ENCODE measurements at places on chromosomes 1 and 21.

DNA sequence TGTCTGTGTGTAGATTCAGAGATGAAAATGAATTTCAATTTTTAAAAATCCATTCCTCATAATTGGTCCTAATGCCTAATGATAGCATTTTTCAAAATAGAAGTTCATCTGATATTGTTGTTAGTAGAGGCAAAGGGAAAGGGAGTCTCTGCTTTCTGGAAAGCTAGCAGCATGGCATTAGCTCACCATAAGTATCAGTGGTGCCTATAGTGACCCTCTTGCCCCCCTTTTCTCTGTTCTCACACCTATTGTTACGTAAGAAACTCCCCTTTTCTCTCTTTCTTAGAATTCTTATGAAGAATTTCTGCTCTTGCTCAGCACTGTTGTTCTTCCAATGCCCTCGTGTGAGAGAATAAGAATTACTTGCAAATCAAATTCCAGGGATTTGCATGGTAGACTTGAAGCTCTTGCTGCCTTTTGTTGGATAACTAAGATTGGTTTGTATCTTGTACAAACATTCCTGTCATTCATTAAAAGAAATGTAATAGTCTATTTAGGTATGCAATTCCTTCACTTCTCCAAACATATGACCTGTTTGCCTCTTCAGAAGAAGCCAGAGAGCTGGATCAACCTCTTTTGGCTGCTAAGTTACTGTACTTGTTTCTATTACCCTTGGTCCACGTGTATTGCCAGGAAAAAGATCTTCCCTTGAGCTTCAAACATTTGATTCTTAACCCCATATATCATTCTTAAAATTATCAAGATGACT, 69.2 kb upstream of the MAGI3 start:
- no peak for DNase-seq

DNA sequence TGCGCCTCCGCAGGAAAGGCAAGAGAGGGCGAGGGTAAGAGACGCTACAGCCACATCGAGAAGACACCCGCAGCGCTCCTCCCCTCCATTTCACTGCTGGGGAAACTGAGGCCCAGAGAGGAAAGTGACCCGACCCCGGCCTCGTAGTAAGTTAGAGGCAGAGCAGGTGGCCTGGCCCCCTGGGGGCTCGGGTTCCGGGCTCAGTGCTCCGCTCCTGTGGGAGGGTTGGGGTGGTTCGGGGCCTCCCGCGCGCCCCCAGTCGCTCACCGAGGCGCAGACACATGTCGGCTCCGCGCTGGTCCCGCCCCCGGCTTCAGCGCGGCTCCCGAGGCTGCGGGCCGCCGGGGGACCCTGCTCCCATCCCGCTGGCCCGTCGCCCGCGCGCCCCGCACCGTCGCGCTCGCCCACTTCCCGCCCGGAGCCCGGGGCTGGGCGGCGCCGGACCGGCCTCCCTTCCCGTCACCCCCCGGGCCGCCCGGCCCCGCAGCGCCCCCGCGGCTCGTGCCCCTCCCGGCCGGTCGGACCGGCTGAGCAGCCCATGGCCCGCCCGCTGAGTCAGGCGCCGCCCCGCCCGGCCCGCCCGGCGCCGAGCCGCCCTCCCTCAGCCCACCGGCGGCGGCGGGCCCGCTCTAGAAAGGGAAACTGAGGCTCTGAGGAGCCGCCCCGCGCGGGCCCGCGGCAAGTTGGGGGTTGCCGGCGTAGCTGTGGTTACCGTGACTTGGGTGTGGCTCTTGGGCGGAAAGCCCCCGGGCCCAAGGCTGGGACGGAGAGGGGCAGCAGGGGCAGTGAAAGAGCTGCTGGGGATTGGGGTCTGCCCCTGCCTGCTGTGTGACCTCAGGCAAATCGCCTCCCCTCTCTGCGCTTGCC, at the start of gene TMEM54:
Gene TMEM54 (minus strand): TSS at position 434 of the 867 bp plus-strand sequence. CDS start 151 bp downstream, at position 283.
- no peak for DNase-seq

- no peak for DNase-seq
Measured at GRCh38 chr1:174965362-174966007, 34.3 kb upstream of the CACYBP start.

GRCh38 chr1:78377356-78377928, 113.3 kb upstream of the PTGFR start:
- DNase-seq, result no peak

- peak; percentile 35 for DNase-seq
Measured at GRCh38 chr21:45970674-45971615, 10.6 kb upstream of the COL6A1 start.

- no peak for DNase-seq
Measured at GRCh38 chr21:34590520-34590919, 24.4 kb downstream of the RCAN1 start.

DNA sequence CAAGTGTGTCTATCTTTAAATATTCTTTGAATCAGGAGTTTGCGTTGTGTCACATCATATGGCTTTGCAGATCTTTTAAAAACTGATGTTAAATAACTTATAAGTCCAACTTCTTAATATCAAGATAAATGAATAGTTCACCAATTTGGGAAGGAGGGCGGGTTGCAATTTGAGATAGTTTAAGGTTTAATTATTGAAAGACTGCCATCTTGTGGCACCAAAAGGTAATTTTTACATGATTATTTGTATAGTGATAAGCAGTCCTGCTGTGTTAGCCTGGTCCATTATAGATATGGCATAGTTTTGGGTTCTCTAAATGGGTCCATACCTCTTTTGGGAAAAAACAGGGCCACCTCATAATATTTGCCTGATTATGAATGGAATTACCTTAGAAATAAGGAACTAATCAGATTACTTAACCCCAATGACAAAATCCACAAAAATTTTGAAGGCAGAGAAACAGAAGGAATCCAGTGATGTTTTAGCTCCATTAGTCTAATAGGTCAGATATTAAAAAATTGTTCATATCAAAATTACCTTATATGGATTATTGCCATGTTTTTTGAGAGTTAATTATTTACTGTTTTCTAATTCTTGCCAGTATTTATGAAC, 64.3 kb downstream of the PRKAA2 start:
- DNase-seq, result no peak

- no peak for DNase-seq
Measured at GRCh38 chr1:97145321-97145956, 423.9 kb downstream of the PTBP2 start.

- DNase-seq, result no peak
Measured at GRCh38 chr1:91007827-91008226, 14.0 kb downstream of the ZNF644 start.

DNA sequence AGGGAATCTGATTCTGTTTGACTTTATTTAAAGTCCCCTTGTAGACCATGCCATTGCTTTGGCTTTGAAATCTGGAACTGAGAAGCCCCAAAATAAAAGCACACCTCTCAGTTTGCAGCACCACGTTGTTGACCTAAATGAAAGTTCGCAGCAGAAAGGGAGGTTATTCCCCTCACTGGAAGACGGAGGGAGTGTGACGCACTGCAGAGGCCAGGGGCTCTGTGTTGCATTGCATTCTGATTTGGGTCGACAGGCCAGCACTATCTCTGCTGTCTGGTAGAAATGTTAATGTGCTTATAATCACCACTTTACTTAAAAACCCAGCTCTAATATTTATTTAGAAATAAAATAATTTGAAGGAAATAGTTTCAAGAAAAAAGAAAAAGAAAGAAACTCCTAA, 675.2 kb upstream of the NR5A2 start:
- DNase-seq, result no peak

GRCh38 chr1:218904416-218904815, 269.3 kb upstream of the LYPLAL1 start:
- no peak for DNase-seq

- DNase-seq, result no peak
Measured at GRCh38 chr1:19563324-19564097, 78.2 kb upstream of the CAPZB start.

DNA sequence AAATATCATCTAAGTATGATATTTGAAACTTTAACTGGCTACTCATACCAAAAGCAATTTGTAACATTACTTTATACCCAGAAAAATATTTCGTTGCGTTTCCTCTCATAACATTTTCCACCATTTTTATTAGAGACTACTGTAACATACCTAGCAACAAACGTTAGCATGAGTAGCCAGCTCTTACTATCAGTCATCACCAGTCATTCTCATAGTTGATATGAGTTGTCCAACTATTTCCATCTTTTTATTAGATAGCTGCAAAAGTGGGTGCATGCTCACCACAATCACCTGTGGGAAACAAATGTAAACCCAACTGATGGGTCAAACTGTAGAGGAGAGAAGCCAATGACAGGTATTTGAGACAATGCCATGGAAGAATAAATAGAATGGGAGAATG, 114.6 kb downstream of the AKT3 start:
- DNase-seq, result no peak

DNA sequence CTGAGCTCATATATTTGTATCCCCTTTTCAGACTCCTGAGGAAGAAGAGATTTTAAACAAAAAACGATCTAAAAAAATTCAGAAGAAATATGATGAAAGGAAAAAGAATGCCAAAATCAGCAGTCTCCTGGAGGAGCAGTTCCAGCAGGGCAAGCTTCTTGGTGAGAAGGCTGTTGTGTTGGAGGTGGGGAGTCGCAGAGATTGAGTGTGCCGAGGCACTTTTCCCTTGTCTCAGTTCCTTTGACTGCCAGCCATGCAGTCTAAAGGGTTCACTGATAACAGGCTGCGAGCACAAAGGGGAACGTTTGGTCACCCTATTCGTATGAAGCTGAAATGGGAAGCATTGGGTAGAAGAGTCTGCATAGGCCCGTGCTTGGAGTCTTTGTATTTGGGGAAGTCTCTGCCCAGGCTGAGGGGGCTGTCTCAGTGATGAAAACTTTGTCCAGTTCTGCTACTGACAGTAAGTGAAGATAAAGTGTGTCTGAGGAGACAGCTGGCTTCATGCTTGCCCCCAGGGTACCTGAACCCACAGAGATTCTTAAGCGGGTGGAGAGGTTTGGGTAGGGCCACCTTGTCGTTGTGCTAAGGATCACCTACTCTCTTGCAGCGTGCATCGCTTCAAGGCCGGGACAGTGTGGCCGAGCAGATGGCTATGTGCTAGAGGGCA, 2.8 kb downstream of the RPS8 start:
- no peak for DNase-seq

DNA sequence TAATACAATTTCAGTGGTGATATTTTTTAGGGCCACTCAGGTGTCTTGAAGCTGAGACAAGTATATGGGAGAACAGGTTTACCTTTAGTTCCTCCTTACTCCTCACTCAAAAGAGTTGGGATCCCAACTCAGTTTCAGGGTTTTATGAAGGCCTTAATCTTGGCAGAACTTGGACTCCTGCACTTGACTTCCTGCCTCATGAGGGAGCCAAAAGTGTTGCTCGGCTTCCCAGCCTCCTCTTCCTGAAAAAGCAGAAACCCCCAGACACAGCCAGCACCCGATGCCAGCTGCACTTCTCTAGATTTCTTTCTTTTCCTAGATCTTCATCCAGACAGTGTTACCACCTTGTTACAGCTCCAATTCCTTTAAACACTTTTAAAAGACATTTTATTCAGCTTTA, 70.8 kb upstream of the TMPRSS2 start:
- no peak for DNase-seq

DNA sequence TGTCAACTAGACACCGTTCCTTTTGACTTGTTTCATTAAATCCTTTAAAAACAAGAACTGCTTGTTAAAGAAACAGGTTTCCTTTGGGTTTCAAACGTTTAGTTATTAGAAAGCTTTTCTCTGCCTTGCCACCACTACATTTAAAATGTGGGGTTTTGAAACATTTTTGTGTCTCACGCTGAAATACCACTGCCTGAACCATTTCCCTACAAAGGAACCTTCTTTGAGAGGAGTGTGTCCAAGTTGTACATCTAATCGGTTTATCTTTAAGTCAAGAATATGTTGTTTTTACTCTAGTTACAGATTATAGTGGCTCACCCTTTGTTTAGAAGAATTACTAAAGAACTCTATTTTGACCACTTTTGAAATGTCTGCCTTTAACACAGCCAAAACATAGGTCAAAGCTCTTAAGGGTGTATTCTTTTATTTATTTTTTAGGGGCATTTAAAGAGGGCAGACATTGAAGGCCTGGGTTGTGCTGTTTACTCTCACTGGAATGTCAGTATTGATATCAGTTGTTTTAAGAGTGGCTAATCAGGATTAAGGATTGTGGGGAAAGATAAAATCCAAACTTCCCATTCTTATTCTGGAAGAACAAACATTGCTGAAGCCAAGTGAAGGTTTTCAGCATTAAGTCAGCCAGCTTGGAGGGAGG, 143.4 kb downstream of the GALNT2 start:
- DNase-seq, result no peak

GRCh38 chr1:33501309-33501708, 28.9 kb downstream of the ZSCAN20 start:
- no peak for DNase-seq

DNA sequence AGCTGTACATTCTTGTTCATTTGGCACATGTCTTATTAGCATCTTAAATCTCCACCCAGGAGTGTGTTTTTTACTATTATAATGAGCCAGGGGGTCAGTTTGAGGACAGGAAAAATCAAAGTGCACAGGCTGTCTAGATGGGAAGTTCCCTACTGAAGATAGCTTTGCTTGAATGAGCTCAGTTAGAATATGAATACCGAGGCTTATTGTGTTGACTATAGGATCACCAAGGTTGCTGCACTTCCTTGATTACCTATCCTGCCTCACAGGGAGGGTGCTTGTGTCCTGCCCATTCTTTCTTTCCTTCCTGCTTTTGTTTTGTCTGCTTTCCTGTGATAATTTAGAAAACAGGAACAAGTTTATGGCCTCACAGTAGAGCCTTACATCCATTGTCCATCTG, 16.3 kb downstream of the PHGDH start:
- DNase-seq, result no peak

GRCh38 chr1:246784621-246785493, 60.6 kb downstream of the SCCPDH start:
- DNase-seq, result no peak

DNA sequence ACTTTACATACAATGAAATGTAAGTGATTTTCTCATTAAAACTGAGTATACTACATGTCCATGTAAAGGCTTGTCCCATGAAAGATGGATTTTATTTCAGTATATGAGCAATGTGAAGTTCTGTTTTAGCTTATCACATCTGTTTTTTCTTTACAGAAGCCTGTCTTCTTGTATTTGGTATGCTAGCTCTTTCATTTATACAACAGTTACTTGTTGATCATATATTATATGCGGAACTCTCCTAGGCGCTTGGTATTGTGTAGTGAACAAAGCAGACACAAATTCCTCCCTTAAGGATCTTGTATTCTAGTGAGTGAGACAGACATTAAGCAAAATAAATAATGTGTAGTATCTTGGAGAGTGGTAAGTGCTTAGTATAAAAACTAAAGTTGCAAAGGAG, 10.6 kb downstream of the MAP3K21 start:
- no peak for DNase-seq
